ENCODE measurements at places on chromosomes 4 and X.

DNA sequence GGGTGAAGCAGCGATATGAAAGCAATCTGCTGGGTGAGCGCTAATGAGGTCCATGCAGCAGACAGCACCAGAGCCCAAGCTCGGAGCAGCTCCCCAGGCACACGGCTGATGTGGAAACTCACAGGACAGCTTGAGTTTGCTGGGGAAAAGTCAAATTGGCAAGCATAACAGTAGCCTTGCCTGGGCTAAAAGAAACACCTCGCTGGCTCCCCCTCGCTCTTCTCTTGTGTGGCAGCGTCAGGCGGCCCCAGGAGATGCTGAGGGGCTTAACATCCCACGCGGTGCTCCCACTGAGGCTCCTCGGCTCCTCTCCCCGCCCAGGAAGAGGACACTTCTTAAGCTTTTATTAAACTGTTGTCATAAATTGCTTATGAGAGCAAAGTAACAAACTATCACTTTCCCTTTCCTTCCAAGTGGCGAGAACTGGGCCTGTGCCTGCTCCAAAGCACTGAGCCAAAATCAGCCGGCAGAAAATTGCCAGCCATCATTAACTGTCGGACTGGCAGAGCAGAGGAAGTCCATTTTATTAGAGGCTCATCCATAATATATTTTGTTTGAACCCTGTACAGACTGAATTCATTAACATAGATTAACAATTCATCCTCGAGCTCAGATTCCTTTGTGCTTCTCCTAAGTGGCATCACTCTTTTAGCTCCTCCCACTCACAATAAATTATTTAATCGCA, 111.4 kb downstream of the TSPAN5 start:
- DNase-seq, result no peak

DNA sequence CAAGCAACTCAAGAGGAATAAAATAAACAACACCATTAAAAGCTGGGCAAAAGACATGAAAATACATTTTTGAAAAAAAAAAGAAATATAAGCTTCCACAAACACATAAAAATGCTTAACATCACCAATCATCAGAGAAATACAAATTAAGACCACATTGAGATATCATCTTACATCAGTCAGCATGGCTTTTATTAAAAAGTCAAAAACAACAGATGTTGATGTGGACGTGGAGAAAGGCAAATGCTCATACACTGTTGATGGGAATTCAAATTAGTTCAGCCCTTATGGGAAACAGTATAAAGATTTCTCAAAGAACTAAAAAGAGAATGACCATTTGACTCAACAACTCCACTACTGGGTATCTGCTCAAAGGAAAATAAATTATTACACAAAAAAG, 59.6 kb downstream of the STK32B start:
- no peak for DNase-seq

GRCh38 chr4:121554382-121554781, 142.4 kb downstream of the ANXA5 start:
- DNase-seq, result no peak

GRCh38 chrX:79139446-79139845, 5.0 kb upstream of the GPR174 start:
- no peak for DNase-seq

- DNase-seq, result no peak
These were observed 182.2 kb upstream of the GATB start for GRCh38 chr4:151942971-151943370.

DNA sequence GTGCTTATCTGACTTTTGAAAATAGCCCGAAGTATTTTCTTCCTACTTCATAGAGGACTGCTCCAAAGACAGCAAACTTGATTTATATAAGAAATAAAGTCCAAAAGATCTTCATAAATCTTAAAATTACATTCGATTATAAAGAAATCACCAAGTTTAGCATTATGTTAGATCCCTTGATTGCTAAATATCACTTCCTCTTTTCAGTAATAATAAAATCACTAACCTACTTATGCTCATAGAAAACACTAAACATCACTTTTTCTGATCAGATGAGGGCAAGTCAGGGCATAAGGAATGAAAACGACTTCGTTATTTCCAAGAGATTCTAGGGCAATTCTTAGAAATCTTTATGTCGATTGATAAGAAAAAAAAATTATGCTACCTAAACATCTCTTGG, 32.0 kb downstream of the DYNLT3 start:
- DNase-seq, result no peak

DNA sequence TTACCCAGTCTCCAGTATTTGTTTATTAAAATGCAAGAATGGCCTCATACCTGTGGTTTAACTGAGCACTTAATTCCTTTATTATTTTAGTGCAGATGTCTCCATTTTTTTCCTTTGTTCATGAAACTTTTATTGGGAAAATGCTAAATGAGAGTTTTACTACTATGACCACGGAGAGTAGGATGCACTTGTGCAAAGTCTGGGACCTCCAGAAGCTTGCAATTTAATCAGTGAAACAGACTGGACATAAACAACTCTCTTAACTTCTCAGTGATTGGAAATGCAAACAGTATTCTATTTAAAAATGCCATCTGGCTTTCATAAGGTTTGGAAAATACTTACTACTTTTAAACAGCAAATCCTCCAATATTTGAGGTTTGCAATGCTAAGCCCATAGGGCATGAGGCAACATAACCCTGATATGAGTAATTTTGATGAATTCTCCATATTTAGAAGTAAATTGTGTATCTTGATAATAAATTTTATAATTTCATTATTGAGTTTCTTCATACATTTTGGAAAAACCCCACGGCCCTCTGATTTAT, 718.7 kb upstream of the MAGEB2 start:
- DNase-seq, result no peak

GRCh38 chrX:105502336-105502735, 281.8 kb upstream of the TEX13A start:
- no peak for DNase-seq

DNA sequence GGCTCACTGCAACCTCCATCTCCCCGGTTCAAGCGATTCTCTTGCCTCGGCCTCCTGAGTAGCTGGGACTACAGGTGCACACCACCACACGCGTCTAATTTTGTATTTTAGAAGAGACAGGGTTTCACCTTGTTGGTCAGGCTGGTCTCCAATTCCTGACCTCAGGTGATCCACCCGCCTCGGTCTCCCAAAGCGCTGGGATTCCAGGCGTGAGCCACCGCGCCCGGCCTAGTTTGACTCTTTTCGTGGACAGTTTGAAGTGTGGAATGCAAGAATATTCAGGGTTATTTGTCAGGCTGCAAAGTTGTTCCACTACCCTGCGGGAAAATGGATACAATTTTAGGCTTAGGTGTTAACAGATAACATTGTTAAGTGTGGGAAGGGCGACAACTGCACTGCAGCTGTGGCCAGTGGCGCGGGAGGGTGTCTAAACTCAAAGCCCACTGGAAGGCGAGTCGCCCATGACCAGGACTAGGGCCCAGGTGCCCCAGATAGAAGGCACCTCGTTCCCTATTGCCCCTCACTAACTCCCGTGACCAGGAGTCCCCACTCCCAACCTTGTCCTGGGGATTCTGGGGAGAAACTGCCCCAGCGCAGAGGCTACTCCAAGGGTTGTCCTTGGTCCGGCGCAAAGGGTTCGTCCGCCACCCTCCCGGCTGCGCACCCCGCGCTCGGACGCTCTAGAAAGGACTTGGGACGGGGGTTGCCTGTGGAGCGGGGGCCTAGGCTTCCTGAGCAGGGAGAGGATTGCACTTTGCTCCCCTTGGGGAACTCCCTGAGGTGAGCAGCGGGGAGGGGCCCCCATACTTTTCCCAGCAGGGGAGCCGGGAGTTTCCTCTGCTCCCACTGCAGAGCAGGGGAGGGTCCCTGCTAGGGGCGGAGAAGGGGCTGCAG, 1.1 kb upstream of the CD99 start:
- no peak for DNase-seq

DNA sequence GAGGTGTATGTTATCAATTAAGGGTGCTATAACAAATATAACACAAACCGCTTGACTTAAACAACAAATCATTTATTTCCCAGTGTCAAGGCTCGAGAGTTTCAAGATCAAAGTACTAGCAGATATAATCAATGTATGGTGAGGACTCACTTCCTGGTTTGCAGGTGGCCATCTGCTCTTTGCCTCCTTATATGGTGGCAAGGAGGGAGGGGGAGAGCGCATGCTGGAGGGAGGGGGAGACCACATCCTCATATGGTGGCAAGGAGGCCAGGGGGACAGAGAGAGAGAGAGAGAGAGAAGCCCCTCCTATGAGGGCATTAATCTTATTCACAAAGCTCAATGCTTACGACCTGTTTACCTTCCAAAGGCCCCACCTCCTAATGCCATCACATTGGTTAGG, 372.3 kb upstream of the SPOCK3 start:
- no peak for DNase-seq

- DNase-seq, result no peak
These were observed 37.6 kb downstream of the CTBP1 start for GRCh38 chr4:1211371-1211770.

DNA sequence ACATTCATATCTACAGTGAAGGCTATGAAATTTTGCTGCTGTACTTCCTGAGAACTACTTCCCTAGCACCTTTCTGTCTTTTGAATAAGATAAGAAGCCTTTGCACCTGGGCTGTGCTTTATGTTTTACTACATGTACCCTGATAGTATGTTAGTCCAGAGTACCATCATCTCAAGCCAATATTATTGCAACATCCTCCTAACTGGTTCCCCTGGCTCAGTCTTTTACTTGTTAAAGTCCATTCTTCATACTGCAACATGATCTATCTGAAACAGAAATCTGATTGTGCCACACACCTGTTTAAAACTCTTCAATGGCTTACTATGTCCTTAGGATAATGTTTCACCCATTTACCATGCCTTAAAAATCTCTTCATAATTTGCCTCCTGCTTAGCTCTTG, 102.3 kb downstream of the AGTR2 start:
- DNase-seq, result no peak

DNA sequence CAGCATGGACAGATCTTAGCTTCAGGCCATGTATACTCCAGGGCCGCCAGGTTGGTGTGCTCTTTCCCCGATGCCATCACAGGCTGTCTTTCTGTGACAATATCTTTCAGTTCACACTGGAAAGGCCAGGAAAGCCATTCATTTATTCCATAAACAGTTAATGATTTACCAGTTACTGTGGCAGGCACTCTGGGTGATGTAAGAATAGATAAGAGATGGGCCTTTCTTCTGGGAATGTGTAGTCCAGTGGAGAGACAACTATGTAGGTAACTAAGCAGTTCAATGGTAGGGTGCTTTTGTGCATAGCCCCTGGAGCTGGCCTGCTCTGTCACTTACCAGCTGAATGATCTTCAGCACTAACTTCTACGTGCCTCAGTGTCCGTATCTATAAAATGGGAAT, 46.3 kb upstream of the LEF1 start:
- no peak for DNase-seq

GRCh38 chrX:95629737-95630136, 1054.9 kb upstream of the DIAPH2 start:
- no peak for DNase-seq

DNA sequence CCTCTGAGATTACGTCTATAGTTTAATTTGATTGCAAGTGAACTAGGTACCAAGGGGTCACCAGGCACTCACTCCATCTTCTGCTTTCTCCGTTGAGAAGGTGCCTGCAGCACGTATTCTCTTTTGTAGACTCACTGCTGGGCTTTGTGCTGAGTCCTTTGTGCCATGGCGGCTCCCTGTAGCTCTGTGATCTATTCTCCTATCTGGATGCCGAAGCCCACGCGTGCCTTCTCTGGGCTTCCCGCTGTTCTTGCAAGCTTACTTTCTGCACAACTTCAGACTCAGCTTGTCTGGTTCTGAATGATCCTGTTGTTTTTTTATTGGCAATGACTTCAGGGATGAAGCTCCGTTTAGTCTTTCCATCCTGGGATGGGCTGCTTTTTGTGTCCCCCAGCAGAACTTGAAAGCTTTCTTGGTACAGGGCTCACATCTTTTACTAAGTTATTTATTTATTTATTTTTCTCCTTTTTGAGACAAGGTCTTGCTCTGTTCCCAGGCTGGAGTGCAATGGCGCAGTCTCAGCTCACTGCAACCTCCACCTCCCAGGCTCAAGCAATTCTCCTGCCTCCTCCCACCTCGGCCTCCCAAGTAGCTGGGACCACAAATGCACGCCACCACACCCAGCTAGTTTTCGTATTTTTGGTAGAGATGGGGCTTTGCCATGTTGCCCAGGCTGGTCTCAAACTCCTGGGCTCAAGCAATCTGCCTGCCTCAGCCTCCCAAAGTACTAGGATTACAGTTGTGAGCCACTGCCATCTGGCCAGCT, 100.9 kb upstream of the NKX1-1 start:
- DNase-seq, result no peak

DNA sequence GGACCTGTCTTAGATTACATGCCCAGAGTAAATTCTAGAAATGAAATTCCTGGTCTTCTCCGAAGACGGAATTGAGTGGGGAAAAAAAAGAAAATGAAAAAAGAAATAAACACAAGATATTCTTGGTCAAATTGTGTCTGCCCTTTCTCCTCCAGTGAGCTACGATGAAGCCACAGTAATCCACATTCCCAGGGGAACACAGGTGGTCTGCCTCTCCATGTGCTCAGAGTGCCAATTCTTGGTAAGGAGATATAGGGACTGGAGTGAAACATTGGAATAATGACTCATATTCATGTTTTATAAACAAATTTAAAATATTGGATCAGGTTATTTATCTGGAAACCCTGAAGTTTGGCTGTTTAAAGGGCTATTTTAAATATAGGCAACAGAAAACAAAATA, 54.2 kb upstream of the MGST2 start:
- no peak for DNase-seq

- DNase-seq, result no peak
These were observed 1004.7 kb upstream of the LCORL start for GRCh38 chr4:19026281-19026680.

DNA sequence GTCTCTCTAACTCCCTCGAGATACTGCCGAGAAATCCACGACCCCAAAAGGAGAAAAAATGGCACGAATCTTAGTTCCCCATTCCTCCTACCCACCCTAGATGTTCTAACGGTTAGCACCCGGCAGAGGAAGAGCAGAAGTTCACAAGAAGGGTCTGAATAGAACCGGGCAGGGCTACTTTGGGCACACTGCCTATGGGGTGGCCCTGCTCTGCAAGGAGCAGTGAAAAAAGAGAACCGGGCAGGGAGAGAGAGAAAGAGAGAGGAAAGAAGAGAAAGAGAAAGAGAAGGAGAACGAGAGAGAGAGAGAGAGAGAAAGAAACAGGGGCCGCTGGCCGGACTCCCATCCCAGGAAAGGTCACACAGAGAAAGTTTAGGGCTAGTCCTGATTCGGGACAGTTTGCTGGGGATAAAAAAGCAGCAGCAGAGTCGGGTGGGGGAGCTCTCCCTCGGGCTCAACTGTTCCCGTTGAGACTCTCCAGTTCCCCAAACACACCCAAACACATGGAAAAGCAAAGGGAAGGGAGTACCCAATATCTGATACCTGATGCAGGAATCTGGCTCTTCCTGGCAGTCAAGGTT, 468 bp downstream of the GLA start:
- DNase-seq, result no peak

Measured in MM.1S (cell line).